ENCODE measurements at places on chromosomes 4 and X.

DNA sequence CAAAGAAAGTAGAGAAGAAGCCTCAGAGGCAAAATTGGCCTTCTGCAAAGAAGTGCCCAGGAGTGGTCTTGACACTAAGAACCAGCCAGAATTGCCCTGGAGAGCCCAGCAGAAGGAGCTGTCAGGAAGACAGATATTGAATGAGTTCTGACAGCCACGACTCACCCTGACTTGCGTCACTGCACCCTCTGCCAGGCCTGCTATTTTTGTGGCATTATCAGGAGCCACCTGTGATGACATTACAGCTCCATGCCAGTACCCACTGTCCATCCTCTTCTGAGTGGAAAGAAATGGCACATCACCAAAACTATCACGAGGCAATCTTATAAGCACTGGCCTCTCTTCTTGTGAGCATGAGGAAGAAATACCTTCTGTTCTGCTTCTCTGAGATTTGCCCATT is 67.7 kb downstream of the SMIM20 start:
- no peak for DNase-seq

DNA sequence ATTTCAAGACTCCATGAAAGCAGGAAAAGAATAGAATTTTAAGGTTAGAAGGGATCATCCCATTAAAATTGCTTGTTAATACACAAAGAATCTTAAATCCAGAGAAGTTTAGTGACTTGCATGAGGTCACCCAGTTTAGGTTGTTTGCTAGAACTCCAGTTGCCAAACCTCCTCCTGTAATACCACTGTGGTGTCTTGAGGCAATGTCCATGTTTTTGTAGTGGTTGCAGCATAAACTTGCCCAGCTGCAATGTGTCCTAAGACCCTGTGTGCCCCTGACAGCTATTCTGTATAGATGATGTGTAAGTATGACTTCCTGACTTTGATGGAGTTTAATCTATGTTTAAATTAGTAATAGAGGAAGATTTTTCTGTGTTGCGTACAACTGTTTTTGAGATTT is 6.3 kb downstream of the SFRP2 start:
- no peak for DNase-seq

GRCh38 chrX:9374555-9374954 is 90.3 kb upstream of the TBL1X start:
- DNase-seq, result no peak

GRCh38 chr4:145930592-145930991 is 8.0 kb downstream of the ZNF827 start:
- DNase-seq, result no peak

- no peak for DNase-seq
These were observed 9.7 kb upstream of the SYP start for GRCh38 chrX:49209434-49210251.

GRCh38 chrX:130094696-130095095 is 15.6 kb downstream of the ELF4 start:
- DNase-seq, result no peak

GRCh38 chrX:19611636-19612376 is 96.5 kb upstream of the MAP3K15 start:
- DNase-seq, result no peak

DNA sequence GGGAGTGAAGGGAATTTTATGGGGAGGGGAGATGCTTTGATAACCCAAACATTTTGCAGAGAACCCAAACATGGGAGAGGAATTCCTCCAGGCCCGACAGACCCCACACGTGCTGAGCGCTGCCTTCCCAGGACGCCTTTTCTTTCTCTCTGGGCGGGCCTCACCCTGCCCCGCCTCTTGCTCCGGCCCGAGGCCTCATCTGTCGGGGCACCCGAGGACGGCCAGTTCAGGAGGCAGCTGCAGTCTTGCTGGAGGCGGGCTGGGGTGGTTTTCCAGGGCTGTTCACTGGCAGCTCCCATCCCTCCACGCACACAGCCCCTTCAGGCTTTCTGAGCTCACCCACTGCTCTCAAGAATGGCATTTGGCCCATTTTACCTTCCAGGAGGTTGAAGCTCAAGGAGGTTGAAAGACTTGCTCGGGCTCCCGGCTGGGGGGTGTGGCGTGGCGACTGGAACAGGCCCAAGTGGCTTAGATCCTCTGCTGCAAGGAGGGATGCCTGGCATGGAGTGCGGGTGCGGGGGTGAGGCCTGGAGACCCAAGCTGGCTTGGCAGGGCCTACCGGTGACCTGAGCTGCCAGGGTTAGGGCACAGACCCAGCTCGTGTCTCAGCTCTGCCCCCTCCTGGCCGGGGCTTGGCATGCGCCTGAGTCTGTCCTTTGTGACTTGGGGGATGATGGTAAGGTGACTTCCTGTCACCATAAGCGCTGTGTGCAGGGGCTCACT is 99.2 kb downstream of the PSAPL1 start:
- DNase-seq, result peak; percentile 34

DNA sequence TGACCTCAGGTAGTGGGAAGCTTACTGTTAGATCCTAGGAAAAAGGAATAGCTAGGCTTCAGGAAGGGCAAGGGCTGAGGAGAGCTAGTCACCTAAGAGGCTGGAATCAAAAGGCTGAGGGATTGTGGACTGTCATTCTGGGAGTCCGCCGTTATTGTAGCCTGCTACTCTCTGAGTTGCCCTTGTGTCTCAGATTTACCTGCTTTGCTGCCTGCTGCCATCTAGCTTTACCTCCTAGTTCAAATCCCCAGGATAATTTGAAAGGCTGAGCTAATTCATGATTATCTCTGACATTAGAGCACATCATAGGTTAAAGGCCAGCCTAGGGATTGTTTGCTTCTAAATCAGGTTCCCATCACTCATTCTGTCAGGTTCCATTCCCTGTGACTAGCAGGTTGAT is 120.2 kb downstream of the FHIP1A start:
- no peak for DNase-seq
